Ureter (tissue), 1 donor: ENCODE measurements at places on chromosomes 12 and 14.

DNA sequence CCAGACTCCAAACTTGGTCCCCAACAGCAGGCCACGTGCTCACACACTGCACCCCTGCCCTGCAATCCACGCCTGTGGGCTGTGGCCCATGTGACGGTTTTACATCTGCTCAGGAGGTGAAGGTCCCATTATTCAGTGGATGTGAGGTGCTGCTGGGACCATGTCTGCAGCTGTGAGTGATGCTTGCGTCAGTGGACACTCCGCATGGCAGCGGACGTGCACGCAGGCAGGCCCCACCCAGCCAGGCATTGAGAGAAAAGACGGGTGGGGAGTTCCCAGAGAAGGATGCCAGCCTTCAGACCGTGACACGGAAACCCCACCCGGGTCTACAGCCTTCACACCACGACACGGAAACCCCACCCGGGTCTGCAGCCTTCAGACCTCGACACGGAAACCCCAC lies 67.6 kb downstream of the NOC4L start:
- DNase-seq: no peak

- DNase-seq: peak; percentile 80
Measured at GRCh38 chr12:51531978-51532497, 59.0 kb upstream of the SCN8A start.

- DNase-seq: no peak
Measured at GRCh38 chr14:58149196-58149595, 2.8 kb downstream of the ARMH4 start.

GRCh38 chr14:99908653-99909250 lies 115.5 kb downstream of the EML1 start:
- DNase-seq: no peak

DNA sequence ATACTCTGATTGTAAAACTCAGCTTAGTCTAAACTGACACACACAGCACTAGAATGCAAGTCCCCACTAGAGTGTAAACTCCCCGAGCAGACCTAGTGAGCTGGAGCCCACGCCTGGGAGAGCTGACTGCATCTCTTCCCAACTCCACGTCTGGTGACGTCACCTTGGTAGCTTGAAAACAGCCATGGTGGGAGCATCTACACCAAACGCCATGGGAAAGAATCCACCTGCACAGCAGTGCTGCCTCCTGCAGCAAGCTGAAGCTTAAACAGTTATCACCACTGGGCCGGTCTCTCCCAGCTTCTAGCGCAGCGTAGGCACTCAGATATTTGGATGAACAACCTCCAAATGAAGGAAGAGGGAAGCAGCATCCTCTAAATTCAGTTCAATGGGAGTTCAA lies 4.3 kb upstream of the PAPLN start:
- no peak for DNase-seq

- no peak for DNase-seq
Measured at GRCh38 chr14:23384364-23385080, 7.7 kb downstream of the CMTM5 start.

DNA sequence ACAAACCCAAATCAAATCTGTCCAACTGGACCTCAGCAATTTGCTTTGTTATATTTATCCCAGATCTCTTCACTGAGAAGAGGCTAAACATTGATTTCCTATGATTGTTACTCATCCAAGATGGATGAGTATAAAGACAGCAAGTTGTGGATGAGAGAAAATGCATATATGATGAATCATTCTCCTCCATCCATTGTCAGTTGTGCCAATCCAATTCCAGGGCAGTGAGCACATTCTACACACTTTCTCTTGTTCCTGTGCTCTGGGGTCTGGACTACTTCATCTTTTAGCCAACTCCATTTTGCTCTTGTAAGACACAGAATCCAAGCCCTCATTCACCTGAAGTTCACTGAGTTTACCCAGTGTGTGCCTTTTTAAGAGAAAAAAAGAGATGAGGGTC lies 105.7 kb downstream of the GCH1 start:
- no peak for DNase-seq

- DNase-seq: no peak
Measured at GRCh38 chr12:57025196-57025595, 8.9 kb upstream of the TAC3 start.

- DNase-seq: no peak
Measured at GRCh38 chr12:72546106-72546505, 273.9 kb downstream of the TRHDE start.

DNA sequence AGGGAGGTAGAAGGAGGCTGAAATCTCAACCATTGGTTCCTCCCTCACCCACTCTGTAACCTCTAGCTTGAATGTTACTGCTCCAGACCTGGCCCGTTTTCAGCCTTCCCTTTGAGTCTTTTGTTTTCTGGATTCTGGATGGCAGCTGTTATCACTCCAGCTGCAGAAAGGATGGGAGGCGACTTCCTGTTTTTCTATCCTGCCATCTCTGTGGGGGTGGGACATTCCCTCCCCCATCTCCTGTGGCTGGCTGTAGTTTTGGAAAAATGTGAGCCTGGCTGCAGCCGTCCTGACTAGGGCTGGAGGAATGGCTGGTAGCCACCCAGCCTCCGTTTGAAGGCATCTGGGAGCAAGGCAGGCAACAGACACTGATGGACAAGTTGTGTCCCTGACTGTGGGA lies 2.9 kb upstream of the PPFIBP1 start:
- no peak for DNase-seq

DNA sequence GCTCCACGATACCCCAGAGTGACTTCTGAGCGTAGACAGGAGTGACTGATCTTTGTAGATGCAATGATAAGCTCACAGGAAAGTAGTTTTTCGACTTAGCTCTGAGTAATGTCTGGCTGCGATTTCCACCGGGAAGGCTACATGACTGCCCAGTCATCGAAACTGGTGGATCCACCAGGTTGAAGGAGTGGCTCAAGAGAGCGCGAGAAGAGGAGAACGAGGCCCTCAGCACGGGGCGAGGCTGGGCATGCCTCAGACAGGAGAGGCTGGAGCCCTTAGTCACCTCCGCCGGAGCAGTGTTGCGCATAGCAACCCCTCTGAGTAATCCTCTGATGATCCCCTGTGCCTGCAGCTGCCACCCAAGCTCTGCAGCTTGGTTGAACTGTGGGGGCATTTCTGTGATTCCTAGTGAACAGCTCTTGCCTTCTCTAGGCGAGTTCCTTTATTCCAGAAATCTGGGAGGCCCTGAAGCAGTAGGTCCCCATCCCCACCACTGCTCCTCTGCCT lies 25.6 kb downstream of the ELK3 start:
- peak; percentile 84 for DNase-seq

DNA sequence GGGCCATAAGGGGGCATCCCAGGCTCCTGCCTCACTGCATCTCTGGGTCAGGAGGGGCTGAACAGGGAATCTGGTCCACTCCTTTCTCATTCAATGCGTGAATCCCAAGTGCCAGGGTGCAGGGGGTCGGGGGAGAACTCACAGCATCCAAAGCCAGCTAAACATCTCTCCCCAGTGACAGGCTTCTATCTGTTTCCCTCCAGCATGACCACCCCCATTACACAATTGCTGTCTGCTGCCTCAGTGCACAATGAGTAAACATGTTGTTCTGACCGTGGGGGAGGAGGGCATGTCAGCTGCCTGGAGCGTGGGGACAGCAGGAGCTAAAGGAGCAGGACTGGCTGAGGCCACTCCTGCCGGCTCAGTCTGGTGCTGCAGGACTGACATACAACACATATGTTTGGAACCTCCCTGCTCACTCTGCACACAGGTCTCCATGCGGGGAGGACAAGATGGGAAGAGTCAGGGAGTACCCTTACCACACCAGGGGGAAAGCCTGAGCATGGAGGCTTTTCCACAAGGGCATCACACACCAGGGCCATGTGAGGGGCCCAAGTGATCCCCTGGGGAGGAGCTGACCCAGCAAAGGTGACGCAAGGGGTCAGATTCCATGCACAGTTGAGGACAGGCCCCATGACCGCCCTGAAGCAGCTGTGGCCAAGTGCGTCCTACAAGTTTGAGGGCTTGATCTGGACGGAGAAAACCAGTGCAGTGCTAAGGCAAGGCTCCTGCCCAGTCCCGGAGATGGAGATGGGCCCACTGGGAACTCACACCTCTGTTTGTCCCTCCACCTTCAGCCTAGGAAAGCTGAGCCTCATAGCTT lies 1.4 kb downstream of the TNS2 start:
- peak; percentile 75 for DNase-seq

DNA sequence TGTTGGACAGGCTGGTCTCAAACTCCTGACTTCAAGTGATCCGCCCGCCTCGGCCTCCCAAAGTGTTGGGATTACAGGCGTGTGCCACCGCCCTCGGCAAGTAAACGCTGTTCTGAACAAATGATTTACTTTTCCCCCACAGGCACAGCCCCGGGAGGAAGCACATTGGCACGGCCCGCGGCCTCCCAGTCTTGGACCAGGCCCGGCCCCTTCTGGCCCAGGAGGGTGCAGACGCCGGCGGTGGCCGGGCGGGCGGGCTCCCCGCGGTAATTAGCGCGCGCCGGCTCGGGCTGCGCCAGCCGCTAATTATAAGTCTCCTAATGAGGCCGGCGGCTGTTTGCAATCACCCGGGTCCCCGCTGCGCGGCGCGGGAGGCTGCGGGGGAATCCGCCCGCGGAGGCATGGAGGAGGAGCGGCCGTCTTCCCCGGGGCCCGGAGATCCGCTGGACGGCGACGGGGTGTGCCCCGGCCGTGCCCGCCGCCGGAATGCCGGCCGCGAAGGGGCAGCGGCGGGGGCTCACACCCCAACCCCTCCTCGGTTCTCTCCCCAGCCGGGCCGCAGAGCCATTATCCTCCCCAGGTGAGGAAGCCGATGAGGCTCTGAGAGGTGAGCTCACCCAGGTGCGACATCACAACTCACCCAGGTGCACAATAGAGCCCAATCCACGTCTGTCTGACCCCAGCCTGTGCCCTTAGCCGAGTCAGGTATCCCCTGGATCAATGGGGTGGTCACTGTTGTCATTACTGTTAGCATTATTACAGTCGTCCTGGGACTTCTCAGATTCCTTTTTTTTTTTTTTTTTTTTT lies 3.3 kb upstream of the POP5 start:
- DNase-seq: peak; percentile 54

DNA sequence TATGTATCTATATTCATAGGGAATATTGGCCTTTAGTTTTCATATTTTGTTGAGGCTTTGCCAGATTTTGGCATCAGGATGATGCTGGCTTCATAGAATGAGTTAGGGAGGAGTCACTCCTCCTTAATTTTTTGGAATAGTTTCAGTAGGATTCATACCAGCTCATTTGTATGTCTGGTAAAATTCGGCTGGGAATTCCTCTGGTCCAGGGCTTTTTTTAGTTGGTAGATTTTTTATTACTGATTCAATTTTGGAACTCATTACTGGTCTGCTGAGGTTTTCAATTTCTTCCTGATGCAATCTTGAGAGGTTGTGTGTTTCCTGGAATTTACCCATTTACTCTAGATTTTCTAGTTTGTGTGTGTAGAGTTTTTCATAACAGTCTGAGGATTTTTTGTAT lies 175.2 kb downstream of the EPS8 start:
- no peak for DNase-seq
